ENCODE measurements at places on chromosomes 12 and 14.
A peak's percentile ranks its signal among the peaks of the same experiment; 100 is the strongest.

DNA sequence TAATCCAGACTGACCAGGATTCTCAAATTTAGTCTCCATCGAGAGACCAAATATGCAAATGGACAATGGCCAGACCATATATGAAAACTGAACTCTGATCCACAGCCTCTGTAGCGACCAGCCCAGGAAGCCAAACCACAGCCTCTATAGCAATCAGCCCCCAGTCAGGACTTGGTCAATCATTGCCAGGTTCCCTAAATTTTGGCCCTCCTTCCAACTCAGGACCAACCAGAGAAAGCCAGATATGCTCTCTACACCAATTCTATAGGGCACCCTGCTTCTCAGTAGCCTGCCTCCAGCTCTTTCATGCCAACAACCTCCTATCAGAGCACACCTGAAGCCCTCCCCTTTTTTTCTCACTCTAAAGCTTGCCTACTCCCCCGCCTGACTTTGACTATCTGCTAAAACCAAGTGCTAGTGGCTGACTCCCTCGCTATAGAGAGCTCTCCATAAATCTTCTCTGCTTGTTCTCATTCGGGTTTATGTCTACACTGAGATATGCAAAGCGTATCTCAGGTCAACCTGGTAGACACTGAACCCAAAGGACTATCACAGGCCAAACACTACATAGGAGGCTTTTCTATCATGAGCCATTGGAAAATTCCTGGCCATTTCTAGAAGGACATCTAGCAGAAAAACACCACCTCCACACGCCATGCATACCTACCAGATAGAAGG, 110.5 kb upstream of the FUT8 start:
- peak overlapping the region; percentile 60 for H3K27ac ChIP-seq
- no peak for DNase-seq
- H3K27me3 ChIP-seq: no peaks in the 10 kb centered on the region
- no peaks in the 10 kb centered on the region for H3K36me3 ChIP-seq
- no peak overlapping the region for H3K4me3 ChIP-seq

DNA sequence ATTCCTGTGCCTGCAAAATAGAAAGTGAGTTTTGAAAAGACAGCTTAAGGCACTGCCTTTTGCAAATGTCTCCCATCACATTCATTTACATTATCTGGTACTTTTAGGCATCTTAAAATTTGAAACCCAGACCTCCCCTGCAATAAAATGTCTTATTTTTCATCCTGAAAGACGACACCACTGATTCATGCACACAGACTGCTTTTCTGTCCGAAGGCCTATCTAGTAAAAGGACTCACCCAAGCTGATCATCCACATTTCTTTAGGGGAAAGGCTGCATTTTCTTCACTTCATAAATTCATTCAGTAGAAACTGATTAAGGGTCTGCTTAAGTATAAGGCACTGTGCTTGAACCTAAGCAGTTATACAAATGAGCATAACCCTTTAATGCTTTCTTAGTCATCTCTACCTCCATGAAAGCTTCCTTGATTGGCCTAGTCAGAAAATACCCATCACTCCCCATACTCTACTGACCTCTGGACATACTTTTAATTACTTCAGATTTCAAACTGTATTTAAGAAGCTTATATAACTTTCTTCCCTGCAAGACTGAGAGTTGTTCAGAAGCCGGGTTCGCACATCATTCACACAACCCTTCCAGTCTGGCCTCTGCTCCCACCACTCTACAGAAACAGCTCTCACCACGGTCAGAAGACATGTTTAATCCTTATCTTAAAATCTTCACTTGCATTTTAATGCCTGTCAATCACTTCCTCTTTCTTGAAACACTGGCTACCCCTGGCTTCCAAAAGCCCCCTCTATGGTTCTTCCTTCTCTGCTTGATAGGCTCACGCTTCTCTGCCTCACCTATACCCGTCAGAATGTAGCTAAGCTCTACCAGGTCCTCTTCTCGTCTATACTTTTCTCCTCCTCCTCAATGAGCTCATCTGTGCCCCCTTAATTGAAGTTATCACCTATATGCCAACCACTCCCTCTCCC, 288.6 kb downstream of the MED13L start:
- no peaks in the 10 kb centered on the region for H3K27me3 ChIP-seq
- peaks cover 69% of the 10 kb centered on the region for H3K36me3 ChIP-seq
- peaks cover 4% of the 10 kb centered on the region for H3K4me1 ChIP-seq
- H3K27ac ChIP-seq: no peak overlapping the region
- no peak overlapping the region for H3K4me3 ChIP-seq

- no peaks in the 10 kb centered on the region for H3K4me1 ChIP-seq
- no peaks in the 10 kb centered on the region for H3K27me3 ChIP-seq
- no peaks in the 10 kb centered on the region for H3K36me3 ChIP-seq
- no peak for DNase-seq
- H3K27ac ChIP-seq: no peak overlapping the region
- no peak overlapping the region for H3K4me3 ChIP-seq
Observed at GRCh38 chr14:38412654-38413053, 156.8 kb upstream of the CLEC14A start.

GRCh38 chr14:92470215-92470614, 43.4 kb upstream of the RIN3 start:
- H3K27ac ChIP-seq: no peak overlapping the region
- H3K27me3 ChIP-seq: no peaks in the 10 kb centered on the region
- DNase-seq: no peak
- H3K4me3 ChIP-seq: no peak overlapping the region

DNA sequence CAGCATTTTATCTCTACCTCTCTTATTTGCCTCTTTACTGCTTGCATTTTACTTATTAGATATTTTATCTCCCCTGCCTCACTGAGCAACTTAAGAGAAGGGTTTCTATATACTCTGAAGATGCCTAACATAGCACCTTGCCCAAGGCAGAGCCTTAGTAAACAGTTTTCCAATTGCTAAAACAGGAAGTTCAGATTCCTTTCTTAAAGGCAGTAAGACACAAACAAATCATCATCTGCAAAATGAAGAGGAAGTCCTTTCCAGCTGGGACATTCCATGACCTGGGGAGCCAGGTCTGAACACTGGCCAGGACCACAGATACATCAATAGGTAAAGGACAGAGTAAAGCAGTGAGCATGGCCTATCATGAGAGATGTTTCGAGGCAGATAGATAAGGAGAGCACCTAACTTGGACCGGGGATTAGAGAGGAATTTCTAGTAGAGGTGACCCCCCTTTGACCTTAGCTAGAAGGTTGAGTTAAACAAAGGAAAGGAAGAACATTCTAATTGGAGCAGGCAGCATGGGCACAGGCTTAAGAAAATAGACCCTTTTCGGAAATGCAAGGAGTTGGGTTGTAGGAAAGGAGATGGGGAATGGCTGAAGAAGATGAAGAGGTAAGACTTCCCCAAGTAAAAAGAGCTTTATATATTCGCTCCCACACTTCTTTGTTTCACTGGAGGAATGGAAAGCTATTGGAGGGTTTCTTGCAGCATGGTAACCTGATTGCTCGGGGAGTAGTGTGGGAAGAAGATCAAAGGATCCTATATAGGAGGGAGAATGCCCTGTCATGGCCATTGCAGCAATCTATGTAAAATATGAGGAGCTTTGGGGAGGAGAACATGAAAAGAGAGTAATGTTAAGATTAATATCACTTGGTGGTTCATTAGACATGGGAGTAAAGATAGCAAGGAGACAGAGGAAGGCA, 94.8 kb downstream of the PHLDA1 start:
- no peak for DNase-seq
- no peak overlapping the region for H3K27ac ChIP-seq
- H3K27me3 ChIP-seq: peaks cover 2% of the 10 kb centered on the region
- no peak overlapping the region for H3K4me3 ChIP-seq

Data from natural killer cell (primary cell).